ENCODE measurements at places on chromosomes 4 and X.

GRCh38 chr4:113080050-113080449 lies 30.6 kb downstream of the ANK2 start:
- DNase-seq, result no peak

DNA sequence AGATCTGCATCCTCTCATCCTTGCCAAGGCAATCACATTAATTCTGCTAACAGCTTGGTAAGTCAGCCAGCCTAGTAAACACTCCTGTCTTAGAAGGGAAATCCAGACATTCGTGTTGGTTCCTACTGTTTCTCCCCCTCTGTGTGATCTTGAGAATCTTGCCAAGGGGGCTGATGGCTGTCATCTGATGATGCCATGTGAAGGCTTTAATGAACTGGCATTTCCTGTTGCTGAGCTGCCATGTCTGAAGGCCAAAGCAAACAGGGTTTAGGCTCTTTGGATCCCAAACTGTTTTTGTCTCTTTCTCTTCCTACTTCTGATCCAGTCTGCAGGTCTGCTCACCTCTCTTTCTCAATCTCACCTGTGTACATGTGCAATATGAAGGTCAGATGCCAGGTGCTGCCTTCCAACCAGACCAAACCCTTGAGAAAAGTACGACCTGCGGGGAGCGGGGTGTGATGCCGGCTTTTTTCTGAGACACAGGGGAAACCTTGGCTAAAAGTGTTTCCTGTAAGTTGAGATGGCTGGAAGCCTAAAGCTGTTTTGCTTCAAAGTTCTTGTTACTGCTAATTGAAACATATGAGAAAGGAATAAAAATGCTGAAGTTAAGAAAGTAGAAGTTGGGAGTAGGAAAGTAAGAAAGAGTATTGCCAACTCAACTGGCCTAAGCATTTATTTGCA lies 532.9 kb downstream of the ANKRD50 start:
- DNase-seq, result no peak

GRCh38 chrX:103175944-103176753 lies 38.8 kb upstream of the BEX4 start:
- DNase-seq, result peak; percentile 12

DNA sequence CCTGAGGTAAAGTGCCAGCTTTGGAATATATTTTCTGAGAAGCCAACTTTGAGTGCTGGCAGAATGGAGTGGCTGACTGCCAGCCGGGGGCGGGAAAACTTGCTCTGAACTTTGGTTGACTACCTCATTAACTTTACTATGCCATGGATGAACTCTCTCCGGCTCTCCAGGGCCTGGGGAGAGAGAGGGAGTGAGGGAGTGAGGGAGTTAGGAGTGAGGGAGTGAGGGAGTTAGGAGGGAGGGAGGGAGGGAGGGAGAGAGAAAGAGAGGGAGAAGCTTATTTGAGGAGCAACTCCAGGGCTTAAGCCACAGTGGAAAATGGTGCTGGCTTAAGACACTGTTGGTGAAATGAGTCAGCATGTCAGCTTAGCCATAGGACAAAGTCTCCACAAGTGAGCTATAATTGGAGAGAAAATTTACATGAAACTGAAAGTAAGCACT lies 280.9 kb upstream of the RPS6KA3 start:
- DNase-seq, result no peak

DNA sequence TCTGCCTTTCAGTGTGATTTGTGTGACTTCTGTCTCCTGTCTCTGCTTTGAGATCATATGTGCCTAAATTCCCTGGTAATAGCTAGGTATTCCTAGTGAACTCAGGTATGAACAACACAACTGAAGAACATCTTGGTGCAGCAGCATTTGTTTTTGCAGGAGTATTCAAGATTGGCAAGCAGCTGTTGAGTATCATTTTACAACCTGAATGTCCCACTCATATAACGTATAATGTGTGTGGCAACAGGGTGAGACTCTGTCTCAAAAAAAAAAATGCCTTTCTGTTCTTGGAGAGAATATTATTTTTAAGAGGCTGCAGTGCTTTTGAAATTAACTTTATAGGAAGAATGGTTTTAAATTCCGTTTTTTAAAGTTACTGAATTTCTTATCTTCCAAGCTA lies 7.7 kb downstream of the LSM6 start:
- no peak for DNase-seq

DNA sequence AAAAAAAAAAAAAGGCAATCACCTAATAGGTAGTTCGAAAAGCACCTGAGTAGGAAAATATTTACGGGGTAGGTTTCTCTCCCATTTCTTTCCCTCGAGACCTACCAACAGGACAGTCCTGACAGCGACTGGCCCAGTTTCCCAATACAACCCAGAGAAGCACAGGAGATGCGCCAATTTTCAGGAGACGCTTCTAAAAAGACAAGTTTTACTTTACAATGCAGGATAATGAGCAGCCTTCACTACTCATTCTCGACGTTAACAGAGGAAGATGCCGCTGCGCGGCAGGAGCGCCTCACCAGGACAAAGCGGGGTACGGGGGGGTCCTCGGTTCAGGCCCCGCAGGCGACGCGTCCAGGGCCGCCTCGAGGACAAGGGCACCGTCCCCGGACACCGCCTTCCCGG lies 708 bp downstream of the BCLAF3 start:
- DNase-seq, result no peak

- DNase-seq, result no peak
These were observed 977.1 kb upstream of the PRKX start for GRCh38 chrX:4690521-4690920.

GRCh38 chr4:10727140-10727880 lies 42.7 kb upstream of the CLNK start:
- DNase-seq, result no peak

- DNase-seq, result peak; percentile 49
These were observed 183.3 kb downstream of the KDR start for GRCh38 chr4:54941994-54942552.

DNA sequence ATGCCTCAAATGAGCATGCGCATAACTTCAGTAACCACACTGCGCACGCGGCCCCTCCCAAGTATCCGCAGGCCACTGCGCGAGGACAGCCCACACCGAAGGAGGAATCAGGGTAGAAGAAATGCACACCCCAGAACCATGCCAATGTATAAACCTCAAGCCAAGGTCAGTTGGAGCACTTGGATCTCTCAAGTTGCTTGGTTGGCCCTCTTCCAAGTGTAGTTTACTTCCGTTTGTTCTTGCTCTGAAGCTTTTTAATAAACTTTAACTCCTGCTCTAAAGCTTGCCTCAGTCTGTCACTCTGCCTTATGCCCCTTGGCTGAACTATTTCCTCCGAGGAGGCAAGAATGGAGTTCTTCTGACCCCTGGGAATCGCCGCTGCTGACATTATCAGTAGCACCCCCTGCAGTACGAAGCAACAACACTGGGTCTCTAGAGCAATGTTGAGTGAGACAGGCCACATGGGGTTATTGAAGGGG lies 22.0 kb upstream of the SPINK2 start:
- DNase-seq, result no peak

DNA sequence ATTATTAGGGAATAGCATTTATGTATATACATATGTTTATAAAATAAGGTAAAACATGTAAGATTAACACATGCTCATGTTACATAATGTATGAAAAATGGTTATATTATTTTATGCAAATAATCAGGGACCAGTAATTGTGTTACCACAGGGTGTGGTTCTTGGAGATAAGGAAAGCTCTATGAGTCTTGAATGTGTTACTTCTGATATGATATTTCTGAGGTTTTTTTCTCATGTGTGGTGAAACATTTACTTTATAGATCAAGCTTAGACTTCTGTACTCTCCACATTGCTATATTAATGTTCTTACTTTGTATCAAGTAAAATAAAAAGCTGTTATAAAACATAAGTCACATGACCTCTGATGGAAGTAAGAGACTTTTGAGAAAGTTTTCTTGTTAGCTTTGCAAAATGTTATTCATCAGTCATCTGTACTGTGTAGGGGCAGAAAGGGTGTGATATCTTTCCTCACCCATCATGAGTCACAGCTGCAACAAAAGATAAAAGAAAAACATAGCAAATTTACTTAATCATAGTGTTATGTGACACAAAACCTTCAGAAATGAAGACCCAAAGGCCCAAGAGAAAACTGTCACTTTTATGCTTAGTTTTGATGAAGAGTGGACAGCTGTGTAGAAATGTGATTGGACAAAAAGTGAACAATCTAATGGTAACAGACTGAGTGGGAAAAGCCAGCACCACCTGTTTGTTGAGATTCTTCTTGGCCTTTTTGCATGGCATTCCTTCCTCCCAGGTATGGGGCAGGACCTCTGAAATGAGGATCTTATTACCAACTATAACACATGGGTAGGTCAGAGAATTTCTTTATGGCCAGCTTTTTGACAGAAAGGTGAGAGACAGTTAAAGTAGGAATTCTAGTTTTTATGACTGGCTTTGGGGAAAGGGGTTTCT lies 632.3 kb downstream of the PDHA2 start:
- DNase-seq, result no peak

DNA sequence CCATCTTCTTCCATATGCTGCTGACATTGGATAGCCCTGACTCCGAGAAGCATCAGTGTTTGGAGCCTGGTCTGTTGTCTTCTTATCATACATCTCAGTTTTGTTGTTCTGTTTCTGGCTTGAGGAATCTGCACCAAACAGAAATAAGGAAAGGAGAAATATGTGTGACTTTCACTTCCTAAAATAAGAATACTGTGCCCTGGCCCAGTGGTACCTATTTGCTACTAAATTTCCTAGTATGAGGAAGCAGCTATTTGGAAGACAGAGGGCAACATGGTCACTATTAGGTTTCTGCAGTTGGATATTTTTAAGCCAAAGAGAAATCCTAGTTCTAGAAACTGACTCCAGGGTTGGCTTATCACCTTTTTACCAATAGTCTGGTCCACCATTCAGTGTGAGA lies 16.8 kb downstream of the CT47C1 start:
- no peak for DNase-seq

DNA sequence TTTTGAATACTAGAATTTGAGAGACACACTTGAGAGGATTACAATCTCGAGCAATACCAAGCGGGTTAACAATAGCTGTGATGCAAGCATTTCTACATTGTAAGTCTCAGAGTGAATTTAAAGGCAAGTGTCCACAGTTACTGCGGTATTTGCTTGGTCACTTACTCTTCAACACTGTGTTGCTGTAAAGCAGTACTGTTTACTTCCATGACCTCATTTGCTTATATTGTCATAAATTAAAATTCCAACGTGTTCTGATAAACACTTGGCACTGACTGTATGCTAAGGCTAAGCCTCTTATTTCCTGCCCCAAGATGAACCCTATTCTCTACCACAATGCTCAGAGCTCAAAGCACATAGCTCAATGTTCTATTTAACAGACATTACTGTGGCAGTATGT lies 11.1 kb downstream of the EXOC1L start:
- no peak for DNase-seq

GRCh38 chr4:24328711-24329110 lies 255.6 kb downstream of the DHX15 start:
- DNase-seq, result no peak

GRCh38 chr4:38188136-38188535 lies 227.9 kb downstream of the PTTG2 start:
- no peak for DNase-seq

DNA sequence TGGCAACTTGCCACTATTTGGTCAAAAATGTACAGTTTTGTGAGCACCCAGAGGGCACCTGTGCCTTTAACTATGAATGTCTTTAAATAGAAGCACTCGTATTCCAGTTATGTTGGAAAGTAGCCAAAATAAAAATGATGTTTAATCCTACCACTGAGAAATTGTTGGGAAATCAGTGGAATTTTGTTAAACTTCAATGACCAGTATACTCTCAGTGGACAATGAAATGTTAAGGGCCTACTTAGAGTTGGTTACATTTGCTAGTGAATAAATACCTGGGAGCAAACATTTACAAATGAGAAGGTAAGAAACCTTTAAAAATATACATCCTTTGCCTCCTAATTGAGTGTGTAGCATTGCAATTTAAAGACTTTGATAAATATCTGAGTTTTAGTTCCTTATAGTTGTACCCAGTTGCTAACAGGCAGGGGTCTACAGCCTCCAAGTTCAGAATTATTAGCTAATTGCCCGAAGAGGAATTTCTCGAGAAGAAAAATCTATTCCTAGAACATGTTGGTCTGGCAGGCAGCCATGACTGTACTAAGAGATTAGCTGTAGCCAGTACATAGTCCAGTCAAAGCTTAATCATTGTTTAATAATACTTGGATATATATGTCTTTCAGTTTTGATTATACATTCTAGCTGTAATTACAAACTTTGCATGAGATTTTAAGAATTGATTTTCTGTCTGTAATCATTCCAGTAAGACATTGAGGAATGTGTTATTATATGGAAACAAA lies 93.2 kb downstream of the IL1RAPL2 start:
- DNase-seq, result no peak

Measured in NCI-H748 treated with DMSO at 0.1 percent for 48 hours (cell line).